Gastroesophageal sphincter (tissue), 4 donors: ENCODE measurements at places on chromosomes 6 and 20. TPM values are rescaled to one million over a fixed set of nuclear protein-coding genes. Genes with fewer than 3 reads are reported as not detected.

Gene FHL5
- 11.8 TPM for total RNA-seq

Gene MICB
- 1.7 TPM for total RNA-seq

Gene SPTLC3
- 6.3 TPM for total RNA-seq

Gene DDO
- 2.5 TPM for total RNA-seq

Gene KIF25
- not detected for total RNA-seq

Gene VGLL2
- total RNA-seq = not detected

GRCh38 chr6:158060455-158061360, 79.0 kb downstream of the SYNJ2 start:
- ATAC-seq = peak; percentile 81

- ATAC-seq = no peak
Observed at GRCh38 chr6:139871803-139872510, 497.5 kb upstream of the CITED2 start.

DNA sequence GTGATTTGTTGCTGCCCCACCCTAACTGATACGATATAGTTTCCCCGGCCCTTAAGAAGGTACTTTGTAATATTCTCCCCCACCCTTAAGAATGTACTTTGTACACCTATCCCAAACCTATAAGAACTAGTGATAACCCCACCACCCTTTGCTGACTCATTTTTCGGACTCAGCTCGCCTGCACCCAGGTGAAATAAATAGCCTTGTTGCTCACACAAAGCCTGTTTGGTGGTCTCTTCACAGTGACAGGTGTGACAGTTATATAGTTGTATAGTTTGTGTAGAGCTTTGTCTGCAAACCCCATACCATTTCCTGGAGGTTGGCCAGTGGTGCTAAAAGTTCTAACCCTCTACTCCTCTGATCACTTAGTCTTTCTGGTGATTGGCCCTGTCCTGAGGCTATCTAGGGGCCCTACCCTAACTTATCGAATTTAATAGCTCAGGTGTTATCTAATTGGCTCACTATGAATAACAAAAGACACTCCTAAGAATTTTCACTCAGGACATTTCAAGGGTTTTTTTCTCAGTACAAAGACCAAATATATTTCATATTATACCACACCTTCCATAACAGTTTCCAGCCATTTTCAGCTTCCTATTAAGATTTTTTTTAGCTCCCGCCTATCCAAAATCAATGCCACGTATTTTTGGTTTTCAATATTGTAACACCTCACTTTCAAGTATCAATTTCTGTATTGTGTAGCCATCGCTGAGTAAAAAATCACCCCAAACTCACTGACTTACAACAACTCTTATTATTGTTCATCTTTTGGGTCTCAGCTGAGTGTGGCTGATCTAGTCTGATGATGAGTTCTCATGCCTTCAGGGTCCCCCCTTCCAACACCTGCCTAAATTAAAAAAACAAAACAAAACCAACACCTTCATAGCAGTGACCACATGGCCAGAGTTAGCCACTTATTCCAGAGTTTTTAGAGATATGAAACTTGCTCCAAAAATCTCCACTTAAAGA, 9.8 kb upstream of the BTN1A1 start:
- ATAC-seq = no peak

- ATAC-seq = no peak
Observed at GRCh38 chr6:147080225-147080624, 124.0 kb upstream of the STXBP5 start.

DNA sequence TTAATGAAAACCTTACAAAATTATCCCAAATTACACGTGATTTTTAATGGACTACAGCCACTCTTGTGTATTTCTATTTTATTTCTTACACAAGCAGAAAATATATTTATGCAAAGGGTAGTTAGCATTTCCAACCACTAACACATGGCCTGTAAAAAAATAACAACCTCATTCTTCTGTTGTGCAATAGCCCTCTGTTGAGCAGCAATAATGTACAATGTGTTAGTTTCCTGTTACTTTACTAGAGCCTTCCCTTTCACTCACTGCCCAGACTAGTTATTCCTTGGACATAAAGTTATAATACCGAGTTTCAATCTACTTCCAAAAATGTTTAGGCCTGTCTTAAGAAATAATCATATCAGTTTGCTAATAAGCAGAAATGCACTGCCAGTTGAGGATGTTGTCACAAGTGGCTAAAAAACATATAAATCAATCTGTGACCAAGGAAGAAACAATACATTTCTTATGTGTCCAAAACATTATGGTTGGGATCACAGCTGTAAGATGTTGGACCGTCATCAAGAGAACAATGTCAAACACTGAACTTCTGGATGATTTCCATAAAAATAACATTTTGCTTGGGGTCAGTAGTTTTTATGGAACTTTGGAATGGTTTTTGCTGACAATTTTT, 73.6 kb upstream of the RNF146 start:
- peak; percentile 78 for ATAC-seq

GRCh38 chr20:39910536-39910935, 778.5 kb downstream of the MAFB start:
- ATAC-seq = no peak

DNA sequence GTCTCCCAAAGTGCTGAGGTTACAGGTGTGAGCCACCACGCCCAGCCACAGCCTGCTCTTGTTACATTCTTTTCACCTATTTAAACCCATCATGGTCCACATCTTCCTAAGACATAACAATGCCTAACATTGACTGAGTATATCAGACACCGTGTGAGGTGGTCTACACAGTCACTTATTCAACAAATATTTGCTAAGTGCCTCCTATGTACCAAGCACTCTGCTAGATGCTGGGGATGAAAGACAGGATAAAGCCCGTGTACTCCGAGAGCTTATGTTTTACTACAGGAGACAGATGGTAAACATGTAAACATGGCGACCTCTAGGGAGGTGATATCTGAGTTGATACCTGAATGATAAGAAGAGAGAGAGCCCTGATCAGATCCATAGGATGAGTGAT, 12.7 kb downstream of the BCL2L1 start:
- no peak for ATAC-seq

- ATAC-seq = no peak
Observed at GRCh38 chr6:136038531-136038930, 187.0 kb downstream of the PDE7B start.

DNA sequence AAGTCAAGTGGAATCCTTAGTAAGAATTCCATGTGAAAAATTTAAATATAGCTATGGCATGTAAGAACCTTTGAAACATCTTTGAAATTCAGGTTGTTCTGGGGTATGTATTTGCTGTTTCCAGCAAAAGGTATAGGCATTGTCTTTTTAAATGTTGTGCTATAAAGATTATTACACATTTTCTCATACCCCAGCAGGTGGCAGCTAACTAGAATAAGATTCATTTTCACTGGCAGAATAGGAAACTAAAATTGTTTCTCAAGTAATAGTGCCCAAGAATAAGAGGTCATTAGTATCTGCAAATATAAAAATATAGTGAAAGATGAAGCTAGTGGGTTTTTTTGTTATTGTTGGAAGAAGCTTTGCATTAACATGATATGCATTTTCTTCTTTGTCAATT, 1.8 kb downstream of the GRIK2 start:
- ATAC-seq = no peak
